Right atrium auricular region (tissue), 2 donors: ENCODE measurements at places on chromosomes 13 and 19. TPM values are rescaled to one million over a fixed set of nuclear protein-coding genes. Genes with fewer than 3 reads are reported as not detected.

- no peak for DNase-seq
Measured at GRCh38 chr13:18212873-18213272, 968.8 kb downstream of the TUBA3C start.

Gene AMH
- 0.98 TPM for total RNA-seq

Gene SSC5D
- 6.7 TPM for total RNA-seq

DNA sequence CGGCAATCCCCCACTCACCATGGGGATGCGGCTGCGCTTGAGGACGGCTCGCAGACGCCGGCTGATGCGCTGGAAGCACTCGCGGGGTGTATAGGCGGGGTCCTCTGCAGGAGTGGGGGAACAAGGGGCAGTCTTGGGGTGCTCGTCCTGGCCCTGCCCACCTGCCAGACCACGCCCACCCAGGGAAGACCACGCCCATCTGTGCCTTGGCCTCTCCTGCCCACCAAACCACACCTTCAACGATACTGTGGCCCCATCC is 6.7 kb downstream of the RNU6-9 start:
- no peak for DNase-seq

Gene FAM124A
- total RNA-seq: 8.0 TPM

DNA sequence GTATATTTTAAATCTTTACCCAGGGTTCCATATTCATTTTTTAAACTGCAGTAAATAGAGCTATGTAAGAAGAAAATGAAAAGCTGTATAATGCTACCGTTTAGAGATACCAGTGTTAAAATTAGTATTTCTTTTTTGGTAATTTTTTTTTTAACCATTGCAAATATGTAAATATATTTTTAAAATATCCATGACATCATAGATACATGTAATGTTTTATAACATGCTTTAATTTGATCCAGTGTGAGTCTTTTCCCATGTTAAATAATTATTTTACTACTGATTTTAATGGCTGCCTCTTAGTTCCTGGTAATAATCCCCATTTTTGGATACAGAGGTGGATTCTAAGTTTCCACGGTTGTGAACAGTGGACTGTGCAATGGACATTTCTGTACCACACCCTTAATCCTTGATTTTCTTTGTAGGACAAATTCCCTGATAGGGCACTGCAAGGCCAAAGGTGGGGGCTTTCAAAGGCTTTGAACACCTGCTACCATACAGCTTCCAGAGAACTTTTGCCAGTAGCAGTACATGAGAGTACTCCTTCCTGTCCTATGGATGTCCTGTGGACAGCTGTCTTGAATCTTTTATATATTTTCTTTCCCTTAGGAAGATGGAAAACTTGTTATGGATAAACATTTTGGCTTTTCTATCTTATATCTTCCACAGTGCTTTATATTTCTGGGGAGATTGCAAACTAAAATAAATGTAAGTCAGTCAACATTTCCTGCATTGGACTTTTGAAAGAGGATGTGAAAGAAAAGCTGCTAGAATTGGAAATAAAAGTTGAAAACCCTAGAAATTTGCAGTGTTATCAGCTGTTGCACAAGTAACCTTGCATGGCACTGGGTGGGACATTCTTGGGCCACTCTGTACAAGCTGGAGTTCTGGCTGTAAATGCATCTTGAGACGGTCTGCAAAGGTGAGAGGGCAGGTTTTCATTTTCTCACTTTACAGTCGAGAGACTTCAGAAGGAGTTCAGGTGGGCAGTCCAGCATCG is 46.8 kb downstream of the ARHGEF7 start:
- no peak for DNase-seq

GRCh38 chr19:38836983-38837626 is 5.5 kb upstream of the ECH1 start:
- no peak for DNase-seq

Gene ZNF135
- 2.5 TPM for total RNA-seq

Gene KLK2
- total RNA-seq: not detected

DNA sequence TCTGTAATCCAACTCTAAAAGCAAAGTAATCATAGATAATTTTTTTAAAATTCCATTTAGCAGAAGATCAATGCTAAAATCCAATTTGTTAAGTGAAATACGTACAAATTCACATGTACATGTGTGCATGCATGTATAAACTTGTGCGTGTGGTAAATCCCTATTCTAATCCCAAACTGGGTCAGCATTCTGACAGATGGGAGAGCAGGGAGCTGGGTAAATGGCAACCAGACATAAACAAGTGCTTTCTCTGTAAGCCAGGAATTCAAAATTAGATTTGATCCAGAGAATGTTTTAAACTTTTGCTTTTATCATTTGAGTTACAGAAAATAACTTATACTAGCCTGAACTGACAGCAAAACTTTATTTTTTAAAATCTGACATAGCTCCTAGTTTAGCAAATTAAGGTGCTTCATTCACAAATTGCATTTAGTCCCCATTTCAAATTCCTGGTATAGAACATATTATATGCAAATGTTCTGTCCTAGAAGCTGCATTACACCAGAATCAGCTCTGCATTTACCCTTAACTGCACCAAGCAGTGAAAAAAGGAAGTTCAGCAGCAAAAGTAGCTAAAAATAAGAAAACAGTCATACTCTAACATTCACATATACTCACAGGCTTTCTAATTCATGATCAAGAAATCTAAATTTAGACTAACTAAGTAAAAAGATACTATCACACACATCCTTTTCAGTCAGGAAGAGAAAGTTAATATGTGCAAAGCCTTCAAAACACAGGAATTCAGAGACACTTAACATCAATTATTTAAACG is 32.6 kb downstream of the UBL3 start:
- DNase-seq: no peak

Gene GJB2
- total RNA-seq: 0.20 TPM

DNA sequence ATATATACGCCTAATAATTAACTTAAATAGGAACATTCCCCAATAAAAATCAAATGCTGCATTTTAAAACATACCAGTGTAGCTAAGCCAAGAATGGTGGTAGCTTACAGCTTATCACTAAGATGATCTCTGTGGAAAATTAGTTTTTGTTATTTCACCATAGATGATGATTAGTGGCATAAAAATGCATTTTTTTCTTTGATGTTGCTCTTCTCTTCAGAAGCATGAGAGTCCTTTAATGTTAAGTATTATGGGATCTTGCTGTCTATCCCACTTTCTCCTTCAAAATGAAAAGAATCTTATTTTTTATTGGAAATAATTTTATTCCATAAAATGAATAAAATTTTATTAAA is 731.0 kb downstream of the SLITRK1 start:
- no peak for DNase-seq

DNA sequence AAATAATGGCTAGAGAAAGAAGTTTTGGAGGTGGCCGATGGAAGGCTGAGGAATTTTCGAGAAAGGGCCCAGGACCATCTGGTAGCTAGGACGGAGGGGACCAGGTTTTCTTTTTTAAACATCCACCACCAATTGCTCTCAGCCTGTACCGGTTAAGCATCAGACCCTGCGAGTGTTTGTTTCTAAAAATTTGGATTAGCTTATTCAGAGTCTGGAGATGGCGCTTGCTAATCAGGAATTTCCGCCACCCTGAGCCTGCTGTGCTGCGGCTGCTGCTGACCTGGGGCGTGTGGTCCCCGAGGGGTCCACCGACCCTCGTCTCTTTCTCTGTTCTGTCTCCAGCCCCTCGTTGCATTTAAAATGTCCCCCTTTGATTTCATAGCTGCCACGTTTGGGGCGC is 2.0 kb downstream of the UHRF1 start:
- DNase-seq: no peak

- DNase-seq: no peak
Measured at GRCh38 chr13:48400090-48400694, 12.7 kb downstream of the LPAR6 start.

Gene FXYD3
- 1.6 TPM for total RNA-seq

DNA sequence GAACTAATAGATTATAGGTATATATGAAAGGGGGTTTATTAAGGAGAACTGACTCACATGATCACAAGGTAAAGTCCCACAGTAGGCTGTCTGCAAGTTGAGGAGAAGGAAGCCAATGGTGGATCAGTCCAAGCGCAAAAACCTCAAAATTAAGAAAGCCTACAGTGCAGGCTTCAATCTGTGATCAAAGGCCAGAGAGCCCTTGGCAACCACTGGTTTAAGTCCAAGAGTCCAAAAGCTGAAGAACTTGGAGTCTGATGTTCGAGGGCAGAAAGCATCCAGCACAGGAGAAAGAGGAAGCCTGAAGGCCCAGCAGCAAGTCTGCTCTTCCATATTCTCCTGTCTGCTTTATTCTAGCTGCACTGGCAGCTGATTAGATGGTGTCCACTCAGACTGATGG is 721.3 kb upstream of the PCDH9 start:
- no peak for DNase-seq

Gene CEACAM7
- total RNA-seq: not detected

DNA sequence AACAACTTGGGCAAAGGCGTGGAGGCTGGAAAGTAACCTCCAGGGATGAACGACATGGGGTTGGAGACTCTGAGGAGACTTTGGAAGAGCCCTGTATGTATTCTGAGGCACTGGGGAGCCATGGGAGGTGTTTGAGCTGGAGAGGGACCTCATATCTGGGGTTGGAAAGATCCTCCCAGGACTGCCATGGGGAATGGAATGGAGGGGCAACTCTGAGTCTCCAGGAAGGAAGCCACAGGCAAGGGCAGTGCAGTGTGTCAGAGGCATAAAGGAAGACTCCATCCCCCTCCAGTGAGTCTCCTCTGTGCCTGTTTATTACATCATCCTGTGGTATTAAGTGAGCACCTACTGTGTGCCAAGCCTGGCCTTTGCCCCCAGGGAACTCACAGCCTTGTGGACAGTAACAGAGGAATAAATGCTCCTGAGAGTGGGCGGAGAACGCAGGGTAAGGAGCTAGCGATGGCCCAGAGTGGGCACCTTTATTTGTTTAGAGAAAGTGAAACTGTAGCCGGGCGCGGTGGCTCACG is 7.7 kb downstream of the PEAK3 start:
- no peak for DNase-seq

Gene ZNF460
- total RNA-seq: 38.3 TPM

- DNase-seq: no peak
Measured at GRCh38 chr19:2249880-2250765, 1.0 kb downstream of the AMH start.

GRCh38 chr19:27745978-27746542 is 1466.9 kb downstream of the UQCRFS1 start:
- DNase-seq: peak; percentile 47

- peak; percentile 59 for DNase-seq
Measured at GRCh38 chr19:19591133-19591825, 27.2 kb downstream of the PBX4 start.

DNA sequence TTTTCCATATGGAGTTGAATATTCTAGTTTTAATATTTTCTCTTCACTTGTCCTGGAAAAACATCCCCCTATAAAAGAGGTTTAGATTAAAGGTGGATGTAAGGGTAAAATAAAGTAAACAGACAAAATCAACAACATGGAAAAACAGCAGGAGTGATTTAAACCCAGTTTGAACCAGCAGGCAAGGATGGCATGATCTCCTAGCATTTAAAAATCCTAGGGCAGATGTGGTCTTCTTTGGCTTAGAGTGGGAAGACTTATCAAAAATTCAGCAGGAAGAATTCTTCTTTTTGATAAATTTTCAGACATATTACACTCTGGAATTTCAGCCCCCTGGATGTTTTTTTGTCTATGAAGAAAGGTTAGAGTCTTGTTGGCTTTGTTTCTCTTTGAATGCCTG is 36.5 kb downstream of the CLEC17A start:
- no peak for DNase-seq

GRCh38 chr19:17755977-17756670 is 4.8 kb downstream of the FCHO1 start:
- DNase-seq: no peak

GRCh38 chr19:8577247-8577646 is at the start of gene MYO1F:
Gene MYO1F (minus strand): TSS chr19:8577442. CDS start chr19:8577309, 133 bp downstream.
- DNase-seq: no peak

DNA sequence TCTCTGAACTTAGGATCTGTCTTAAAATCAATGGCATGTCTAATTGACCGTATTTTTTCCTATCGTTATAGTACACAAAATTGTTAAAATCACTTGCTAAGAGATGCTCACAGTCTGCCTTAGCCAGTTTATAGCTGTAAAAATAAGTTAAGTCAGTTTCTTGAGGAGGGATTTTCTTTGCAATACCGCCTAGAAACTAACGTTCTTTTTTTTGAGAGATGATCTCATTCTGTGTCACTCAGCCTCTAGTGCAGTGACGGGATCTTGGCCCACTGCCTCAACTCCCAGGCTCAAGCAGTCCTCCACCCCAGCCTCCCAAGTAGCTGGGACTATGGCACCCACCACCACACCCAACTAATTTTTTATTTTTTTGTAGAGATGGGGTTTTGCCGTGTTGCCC is 4.4 kb downstream of the CKAP2 start:
- DNase-seq: no peak

Gene F7
- not detected for total RNA-seq

DNA sequence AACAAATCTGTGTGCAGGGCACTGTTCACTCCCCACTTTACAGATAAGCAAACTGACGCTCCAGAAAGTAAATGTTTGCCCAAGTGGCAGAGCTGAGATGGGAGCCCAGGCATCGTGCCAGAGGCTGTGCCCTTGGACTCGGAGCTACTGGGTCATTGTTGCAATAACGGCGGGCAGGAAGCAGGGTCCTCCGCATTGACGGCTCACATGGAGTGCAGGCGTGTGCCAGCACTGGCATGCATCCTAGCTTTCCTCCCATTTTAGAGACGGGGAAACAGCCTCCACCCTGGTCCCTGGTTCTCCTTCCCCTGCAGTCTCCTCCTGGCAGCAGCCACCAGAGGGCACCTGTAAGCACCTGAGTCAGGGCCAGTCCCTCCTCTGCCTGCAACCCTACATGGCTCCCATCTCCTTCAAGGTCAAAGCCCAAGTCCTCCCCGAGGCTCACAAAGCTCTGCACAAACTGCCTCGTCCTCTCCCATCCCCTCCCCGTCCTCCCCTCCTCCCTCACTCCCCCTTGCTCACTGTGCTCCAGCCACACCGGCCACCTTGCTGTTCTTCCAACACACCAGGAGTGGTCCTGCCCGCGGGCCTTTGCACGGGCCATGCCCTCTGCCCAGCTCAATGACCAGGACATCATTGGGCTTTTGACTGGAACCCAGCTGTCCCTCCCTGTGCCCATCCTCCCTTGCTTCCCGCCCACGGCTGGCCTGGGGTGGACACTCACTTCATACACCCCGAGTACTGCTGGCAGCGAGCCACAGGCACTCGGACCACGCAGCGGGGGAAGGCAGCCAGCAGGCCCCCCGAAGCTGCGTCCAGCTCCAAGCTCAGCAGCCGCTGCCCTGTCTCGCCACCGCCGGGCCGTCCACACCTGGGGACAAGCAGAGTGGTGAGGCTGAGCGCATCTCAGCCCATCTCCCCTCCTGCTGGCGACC is 7.7 kb upstream of the LRG1 start:
- DNase-seq: no peak
